NCI-H510A treated with DMSO at 0.1 percent for 48 hours (cell line): ENCODE measurements at places on chromosomes 7 and 10.

- no peak for DNase-seq
These were observed 1.9 kb upstream of the ARL4A start for GRCh38 chr7:12685550-12685949.

- no peak for DNase-seq
These were observed 7.2 kb downstream of the CPXM2 start for GRCh38 chr10:123884351-123884906.

DNA sequence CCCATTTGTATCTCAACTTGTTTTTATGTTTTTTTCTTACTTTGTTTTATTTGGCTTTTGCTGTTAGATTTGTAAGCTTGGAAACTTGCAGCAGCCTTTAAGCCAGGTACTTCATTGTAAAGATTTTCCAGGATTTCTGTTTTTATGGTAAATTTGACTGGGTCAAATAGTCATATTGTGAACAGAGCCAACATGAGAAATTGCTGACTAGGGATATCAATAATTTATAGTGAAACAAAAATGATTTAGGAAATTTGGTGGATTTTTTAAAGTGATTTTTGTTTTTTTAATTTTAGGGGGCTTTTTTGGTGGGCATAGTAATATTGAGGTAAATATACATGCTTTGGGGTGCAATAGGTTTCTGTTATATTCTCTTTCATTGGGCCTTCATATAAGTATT, 22.2 kb downstream of the SP4 start:
- no peak for DNase-seq

GRCh38 chr7:25529320-25529719, 301.0 kb upstream of the NPVF start:
- DNase-seq: no peak

- DNase-seq: no peak
These were observed 7.6 kb downstream of the TACR2 start for GRCh38 chr10:69409176-69409495.
